Pulmonary artery endothelial cell (primary cell): ENCODE measurements at places on chromosomes 3 and 15. TPM values are rescaled to one million over a fixed set of nuclear protein-coding genes. Genes with fewer than 3 reads are reported as not detected.

Gene ANKRD34C
- not detected in 2 replicates for total RNA-seq

Gene AGBL1
- total RNA-seq: not detected in 2 replicates

Gene MAGEL2
- under 0.01 TPM in 1 of 2 replicates, not detected in the other for total RNA-seq

Gene LRRC3B
- not detected in 2 replicates for total RNA-seq

Gene NR1I2
- total RNA-seq: 0.11 TPM in 1 of 2 replicates, not detected in the other

Gene TJP1
- 60.7 and 66.9 TPM in 2 replicates for total RNA-seq

Gene SH2D7
- total RNA-seq: not detected in 2 replicates

Gene TRANK1
- 7.7 and 14.0 TPM in 2 replicates for total RNA-seq

Gene NDN
- 6.5 and 25.0 TPM in 2 replicates for total RNA-seq

Gene HGD
- 0.26 TPM in 1 of 2 replicates, not detected in the other for total RNA-seq

Gene GRM2
- total RNA-seq: 0.18 TPM in 1 of 2 replicates, not detected in the other

Gene ST3GAL6
- 22.2 and 27.6 TPM in 2 replicates for total RNA-seq

Gene RRP9
- 33.2 and 50.7 TPM in 2 replicates for total RNA-seq

Gene SOX2
- total RNA-seq: not detected in 2 replicates
